GM19239 (cell line): ENCODE measurements at places on chromosomes 11 and 22.

DNA sequence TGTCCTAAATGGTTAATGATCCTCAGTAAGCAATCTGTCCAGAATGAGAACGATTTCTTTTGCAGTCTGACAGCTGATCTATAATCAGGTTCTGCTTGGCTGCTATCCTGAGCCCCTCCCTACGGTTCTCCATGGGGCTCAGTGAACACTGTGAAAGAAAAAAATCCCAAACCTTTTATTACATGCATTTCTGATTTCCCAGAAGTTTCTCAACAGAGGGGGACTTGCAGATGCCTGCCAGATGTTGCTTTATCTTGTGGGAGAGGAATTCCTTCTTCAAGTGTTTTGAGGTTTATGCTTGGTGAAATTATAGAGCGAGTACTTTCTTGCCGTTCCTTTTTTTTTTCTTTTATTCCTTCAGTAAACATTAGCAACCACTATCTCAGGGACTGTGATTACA lies 531.9 kb upstream of the ISX start:
- DNase-seq = no peak

DNA sequence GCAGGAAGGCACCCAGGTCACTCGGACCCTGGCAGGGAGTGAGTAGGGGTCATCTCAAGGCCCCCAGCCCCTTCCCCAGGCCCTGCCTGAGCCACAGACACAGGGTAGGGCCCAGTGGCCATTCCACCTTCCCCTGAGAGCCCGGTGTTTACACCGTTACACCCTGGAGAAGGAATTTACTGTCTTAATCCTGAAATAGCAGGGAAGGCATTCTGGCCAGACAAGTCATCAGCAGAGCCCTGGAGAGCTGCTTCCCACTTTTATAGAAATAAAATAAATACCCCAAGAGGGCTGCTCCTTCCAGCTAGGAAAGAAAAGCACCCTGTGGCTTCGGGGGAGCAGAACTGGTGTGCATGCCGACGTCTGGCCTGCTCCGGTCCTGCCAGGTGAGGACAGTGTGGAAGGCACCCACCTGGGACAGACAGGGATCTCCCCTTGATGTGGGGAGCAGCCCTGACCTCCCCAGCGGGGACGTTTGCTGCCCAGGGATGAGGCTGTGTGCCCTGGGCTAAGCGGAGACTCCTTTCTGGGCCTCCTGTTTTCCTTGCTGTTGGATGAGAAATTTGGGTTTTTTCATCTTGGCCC lies 180.0 kb downstream of the MN1 start:
- no peak for DNase-seq

GRCh38 chr11:94532211-94532610 lies 11.5 kb upstream of the FUT4 start:
- DNase-seq = no peak

GRCh38 chr11:74559110-74559933 lies 33.1 kb upstream of the POLD3 start:
- DNase-seq = no peak

DNA sequence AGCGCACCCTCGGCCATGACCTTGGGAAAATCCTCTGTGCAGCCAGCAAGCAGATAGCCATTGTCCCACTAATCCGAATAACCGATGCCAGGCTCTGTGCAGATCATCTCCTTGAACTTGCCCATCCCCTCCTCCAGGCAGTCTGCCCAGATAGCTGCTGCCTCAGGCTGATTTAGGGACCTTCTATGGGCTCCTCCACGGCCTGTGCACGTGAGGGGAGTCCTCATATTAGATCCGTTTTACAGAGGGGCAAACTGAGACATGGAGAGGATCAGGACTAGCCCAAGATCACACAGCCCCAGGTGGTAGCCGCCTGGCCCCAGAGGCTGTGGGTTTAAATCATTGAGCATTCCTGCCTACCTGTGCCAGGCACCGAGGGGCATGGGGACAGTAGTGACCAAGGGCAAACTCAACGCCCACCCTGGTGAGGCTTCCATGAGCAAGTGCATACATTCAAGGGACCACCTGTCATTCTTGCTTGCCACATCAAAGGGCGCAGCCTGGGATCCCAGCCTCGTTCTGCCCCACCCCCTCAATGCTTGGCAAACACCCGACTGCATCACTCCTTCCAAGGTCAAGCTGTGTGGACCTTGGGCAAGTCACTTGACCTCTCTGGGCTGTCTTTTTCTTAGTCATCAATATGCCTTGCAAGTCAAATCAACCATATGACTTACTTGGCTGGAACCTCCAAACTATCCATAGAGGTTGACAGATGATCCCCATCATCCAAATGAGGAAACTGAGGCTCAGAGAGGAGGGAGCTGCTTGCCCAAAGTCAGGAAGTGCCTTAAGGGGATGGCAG lies 131.6 kb downstream of the MN1 start:
- DNase-seq = no peak
